ENCODE measurements at places on chromosomes 2 and 18.

GRCh38 chr2:237179161-237179560 is 93.5 kb downstream of the COPS8 start:
- no peak for DNase-seq

GRCh38 chr18:59267503-59268126 is 5.6 kb downstream of the RAX start:
- DNase-seq: no peak

- DNase-seq: no peak
These were observed 375.4 kb downstream of the DCC start for GRCh38 chr18:52715421-52715820.

GRCh38 chr2:46184794-46185583 is 112.2 kb upstream of the EPAS1 start:
- DNase-seq: no peak

DNA sequence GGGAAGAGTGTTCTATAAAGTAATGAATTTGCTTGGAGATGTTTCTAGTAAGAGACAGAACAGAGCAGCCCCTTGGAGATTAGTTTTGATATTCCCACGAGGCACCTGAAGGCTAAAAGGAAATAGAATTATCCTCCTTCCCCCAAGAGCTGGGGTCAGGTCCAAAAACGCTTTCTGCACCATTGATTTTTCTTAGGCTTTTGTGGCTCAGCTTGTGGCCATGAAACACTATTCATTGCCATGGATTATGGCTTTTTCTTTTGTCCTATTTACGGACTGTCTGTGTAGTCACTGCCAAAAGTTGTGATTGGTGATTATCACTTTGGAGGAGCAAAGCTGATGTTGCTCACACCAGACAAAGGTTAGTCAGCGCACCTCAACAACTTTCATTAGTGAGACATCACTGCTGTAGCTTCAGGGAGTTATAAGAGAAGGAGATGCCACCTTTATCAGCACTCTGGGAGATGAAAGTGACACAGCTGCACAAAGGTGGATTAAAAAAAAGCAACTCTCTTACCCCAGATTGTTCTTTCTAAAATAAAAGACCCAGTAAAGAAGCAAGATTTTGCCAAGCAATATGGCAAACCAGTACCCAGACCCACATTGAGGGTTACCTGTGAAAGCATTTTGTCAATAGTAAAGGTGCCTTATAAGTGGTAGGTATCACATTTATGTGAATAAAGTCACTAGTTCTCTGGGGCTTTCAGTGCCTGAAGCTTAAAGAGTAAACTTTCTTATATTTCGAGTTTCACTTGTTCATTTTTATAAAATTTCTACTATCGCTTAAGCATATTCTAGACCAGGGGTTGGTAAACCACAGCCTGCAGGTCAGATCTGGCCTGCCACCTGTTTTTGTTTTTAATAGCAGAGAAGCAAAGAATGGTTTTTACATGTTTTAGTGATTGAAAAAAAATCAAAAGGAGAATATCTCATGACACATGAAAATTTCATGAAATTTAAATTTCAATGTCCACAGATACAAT is 10.6 kb downstream of the CXCR4 start:
- DNase-seq: no peak

DNA sequence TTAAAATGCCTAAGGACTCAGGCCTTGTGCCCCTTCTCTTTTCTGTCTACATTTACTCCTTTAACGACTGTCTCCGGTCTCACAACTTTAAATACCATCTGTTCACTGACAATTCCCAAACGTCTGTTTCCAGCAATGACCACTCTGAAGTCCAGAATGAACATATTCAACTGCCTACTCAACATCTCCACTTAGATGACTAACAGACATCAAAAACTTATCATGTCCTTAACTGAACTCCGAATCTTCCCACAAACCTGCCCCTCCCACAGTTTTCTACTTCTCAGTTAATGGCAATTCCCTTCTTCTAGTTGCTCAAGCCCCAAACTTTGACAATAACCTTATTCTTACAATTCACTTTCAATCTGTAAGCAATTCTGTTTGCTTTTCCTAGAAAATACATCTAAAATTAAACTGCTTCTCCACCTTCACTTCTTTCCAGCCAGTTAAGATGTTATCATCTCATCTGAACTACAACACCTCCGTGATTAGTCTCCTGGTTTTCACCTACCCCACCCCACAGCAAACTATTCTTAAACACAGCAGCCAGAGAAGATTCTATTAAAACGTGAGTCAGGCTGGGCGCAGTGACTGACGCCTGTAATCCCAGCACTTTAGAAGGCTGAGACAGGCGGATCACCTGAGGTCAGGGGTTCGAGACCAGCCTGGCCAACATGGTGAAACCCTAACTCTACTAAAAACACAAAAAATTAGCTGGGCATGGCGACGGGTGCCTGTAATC is 2.8 kb downstream of the C1D start:
- no peak for DNase-seq

DNA sequence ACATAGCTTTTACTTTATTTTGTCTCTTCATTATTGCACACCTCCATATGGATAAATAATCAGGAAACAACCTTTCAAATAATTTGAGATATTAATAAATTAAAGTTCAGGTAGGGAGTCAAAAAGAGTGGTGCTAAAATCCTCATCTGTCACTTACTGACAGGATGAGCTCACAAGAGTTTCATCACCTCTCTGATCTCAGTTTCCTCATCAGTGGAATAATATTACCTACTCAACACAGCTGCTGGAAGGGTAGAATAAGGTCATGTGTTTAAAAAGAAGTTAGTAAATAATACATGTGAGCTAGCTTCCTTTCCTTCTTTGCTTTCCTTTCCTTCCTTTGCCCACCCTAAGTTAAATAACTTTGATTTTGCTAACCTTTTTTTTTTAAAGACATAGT is 61.9 kb downstream of the RDH14 start:
- no peak for DNase-seq

GRCh38 chr2:130810490-130810889 is 26.2 kb upstream of the ARHGEF4 start:
- no peak for DNase-seq

DNA sequence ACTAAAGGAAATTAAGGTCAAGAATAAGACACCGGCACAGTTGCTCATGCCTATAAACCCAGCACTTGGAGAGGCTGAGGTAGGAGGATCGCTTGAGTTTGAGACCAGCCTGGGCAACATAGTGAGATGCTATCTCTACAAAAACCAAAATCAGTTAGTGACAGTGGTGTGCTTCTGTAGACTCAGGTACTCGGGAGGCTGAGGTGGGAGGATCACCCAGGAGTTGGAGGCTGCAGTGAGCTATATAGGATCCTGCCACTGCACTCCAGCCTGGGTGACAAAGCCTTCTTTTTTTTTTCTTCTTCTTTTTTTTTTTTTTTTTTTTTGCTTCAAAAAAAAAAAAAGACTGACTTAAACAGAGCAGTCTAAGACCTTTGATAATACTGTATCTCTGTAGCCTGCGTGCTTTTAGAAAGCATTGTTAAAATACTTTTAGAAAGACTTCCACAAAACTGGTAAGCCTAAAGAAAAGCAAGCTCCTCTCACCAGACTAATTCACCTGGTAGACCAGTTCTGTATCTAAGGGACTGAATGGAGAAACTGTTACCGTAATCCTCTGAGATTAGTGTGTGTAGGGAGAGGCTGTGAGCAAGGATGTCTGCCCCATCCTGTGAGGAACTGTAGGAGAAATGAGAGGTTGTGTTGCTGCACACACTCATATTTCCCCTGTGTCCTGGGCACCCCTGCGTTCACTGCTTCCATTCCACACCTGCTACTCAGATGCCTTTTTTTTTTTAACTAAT is 10.8 kb downstream of the RAB12 start:
- no peak for DNase-seq

DNA sequence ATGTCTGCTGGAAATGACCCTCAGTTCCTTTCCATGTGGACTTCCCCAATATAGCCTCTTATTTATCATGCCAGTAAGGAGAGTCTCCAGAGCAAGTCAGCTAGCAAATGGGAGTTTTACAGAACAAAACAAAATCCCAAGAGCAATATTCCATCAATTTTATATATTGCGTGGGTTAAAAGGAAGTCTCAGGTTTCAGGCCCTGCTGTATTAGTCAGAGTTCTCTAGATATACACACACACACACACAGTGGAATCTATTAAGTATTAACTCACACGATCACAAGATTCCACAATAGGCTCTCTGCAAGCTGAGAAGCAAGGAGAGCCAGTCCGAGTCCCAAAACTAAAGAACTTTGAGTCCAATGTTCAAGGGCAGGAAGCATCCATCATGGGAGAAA is 102.8 kb upstream of the MAP2 start:
- peak; percentile 52 for DNase-seq

DNA sequence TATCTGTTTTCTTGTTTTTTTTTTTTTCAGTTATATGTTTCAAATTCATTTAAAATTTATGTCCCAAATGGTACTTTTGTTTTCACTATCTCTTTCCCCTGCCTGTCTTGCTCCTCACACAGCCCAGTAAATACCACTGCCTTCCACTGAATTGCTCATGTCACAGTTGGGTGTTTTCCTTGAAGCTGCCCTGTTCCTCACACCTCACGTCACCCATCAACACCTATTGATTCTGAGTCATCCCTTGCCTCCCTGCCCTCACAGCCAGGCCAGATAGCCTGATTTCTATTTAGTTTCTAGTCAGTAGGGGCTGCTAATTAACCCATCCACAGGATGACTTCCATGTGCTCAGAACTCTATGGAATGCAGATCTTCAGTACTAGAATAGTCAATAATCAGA is 25.3 kb downstream of the FSHR start:
- no peak for DNase-seq

DNA sequence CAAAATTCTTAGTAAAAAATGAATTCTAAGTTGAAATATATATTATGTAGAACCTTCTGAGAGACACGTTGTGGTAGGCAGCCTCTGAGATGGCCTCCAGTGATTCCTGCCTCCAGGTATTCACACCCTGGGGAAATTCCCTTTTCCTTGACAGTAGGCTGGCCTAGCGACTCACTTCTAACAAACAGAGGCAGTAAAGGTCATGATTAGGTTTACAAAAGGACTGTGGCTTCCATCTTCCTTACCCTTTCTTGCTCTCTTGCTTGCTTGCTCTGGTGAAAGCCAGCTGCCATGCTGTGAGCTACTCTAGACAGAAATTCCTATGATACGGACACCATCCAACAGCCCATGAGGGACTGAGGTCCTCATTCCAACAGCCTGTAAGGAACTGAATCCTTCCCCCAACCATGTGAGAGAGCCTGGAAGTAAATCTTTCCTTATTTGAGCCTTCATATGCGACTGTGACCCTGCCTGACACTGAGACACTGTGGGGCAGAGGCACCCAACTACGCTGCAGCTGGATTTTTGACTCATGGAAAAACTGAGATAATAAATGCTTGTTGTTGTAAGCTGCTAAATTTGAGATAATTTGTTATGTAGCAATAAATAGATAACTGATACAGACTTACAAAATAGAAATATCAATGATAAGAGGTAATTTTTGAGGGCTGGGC is 32.7 kb upstream of the SERTAD2 start:
- no peak for DNase-seq

- no peak for DNase-seq
These were observed 326.9 kb downstream of the SLC4A3 start for GRCh38 chr2:219954331-219954730.

- DNase-seq: no peak
These were observed 8.9 kb upstream of the OSR1 start for GRCh38 chr2:19367326-19367725.

- DNase-seq: no peak
These were observed 56.3 kb upstream of the GULP1 start for GRCh38 chr2:188235364-188235763.

DNA sequence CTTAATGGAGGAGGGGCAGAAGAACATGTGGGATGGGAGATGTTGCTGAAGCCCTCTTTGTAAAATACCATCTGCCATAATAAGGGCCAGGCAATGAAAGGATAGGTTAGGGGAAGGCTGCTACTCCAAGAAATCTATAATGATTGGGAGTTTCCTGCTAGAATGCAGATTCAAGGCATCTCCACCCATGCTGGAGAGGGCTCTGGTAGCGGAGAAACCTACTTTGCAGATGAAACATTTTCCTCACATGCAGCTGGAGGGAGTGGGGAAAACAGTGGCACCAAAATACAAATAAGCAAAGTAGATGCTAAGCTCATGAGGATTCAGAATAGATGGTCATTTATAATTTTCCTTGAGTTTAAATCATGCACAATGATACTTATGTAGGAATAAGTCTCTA is 82.3 kb upstream of the GCFC2 start:
- DNase-seq: no peak

GRCh38 chr18:56637176-56637575 is 1.2 kb downstream of the TXNL1 start:
- DNase-seq: no peak

- peak; percentile 4 for DNase-seq
These were observed 65.2 kb downstream of the CCDC195 start for GRCh38 chr2:224650815-224651439.

DNA sequence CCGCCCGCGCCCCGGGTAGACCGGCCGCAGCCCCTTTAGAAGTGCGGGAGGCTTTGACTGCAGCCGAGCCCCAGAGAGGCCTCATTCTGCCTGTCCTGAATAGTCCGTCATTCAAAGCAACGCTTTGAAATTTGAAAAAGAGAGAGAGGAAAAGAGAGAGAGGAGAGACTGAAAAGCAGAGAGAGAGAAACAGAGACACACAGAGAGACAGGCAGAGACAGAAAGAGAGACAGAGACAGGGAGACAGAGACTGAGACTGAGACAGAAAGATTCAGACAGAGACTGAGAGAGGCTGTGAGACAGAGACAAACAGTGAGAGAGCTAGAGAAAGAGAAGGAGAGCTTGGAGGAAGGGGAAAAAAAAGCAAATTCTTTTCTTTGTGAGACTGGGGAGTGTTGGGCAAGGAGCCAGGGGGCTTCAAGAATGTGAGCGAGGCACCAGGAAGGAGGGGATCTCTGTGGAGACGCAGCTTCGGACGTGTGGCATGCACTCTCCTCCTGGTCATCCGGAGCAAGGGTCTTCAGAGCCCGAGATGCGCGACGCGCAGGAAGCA is 73.1 kb downstream of the MYCN start:
- no peak for DNase-seq

DNA sequence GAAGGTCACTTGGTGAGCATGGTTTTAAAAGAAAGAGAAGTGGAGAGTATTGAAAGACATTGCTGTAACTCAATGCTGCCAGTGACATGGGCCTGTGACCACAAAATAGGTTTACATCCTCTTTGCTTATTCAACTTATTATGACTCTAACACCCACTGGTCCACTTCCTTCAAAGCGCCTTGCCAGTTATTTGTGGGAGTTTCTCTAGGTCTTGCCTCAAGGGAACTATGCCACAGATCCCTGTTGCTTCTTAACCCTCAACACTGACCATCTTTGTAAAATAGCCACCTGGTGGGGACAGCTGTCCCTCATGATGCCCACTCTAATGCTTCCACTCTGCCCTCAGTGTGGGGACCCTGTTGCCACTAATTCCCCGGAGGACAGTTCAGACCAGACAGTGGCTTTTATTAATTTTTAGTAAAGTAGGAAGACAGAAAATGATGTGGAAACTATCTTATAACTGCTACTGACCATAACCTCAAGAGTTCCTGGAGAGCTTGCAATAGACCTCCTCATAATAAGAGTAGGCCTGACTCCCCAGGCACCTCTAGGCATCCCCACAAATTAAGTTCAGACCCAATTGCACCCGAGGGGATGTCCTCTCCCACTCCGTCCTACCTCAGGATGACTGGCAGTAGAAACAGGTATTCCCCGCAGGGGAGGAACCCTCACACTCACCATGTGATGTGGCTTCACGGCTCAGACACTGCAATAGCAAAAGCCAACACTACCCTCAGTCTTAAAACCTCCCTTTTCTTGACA is 31.3 kb upstream of the SLC25A52 start:
- no peak for DNase-seq

- no peak for DNase-seq
These were observed 69.2 kb upstream of the LRP1B start for GRCh38 chr2:142200062-142200461.

- DNase-seq: no peak
These were observed 21.6 kb downstream of the OSR1 start for GRCh38 chr2:19336781-19337180.

- peak; percentile 7 for DNase-seq
These were observed 188.5 kb upstream of the CDH2 start for GRCh38 chr18:28365411-28365831.
